ENCODE measurements at places on chromosomes 11 and 22.
A peak's percentile ranks its signal among the peaks of the same experiment; 100 is the strongest.

GRCh38 chr22:41524809-41525449, 19.3 kb downstream of the POLR3H start:
- peak; percentile 56 for DNase-seq

DNA sequence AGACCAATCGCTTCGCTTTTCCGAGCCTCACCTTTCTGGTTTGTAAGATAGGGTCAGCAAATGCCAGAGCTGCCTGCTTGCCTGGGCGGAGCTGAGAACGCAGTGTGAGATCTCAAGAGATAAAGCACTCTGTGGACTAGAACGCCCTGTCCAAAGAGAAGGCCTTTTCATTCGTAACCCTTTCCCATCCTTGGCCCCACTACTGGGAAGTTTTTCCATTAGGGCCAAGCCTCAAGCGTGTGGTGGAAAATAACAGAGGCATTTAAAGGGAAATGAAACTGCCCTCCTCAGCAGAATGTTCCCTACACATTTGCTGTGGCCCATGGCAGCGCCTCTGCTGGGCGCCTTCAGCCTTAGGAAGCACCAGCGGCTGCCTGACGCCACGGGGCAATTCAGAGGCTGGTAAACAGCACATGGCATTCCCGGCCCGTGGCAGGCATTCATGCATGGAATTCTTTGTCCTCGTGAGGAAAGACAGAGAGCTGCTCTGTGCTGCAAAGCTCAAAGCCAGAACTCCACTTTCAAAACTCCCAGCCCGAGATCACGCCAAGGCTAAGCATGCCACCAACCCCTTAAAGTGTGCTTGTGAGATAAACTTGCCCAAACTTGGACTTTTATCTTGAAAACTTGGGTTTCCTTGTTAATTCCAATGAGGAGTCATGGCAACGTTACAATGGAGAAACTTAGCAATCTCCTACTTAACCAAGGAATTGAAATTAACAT, 38.1 kb downstream of the AHNAK start:
- no peak for DNase-seq

DNA sequence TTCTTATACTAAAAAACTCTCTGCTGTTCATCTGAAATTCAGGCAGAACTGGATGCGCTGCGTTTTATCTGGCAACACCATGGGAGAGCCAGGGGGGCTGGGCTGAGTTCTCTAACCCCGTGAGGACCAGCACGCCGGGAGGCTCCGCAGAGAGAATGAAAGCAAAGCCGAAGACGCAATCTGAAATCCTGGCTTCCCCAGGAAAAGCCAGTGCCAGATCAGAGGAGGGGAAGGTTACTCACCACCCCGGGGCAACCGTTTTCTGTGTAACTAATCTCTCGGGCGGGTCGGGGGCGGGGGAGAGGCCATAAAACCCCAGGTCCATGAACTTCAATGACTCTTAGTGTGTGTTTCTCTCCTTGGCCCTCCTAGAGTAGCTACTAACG, 99.4 kb downstream of the SHANK2 start:
- no peak for DNase-seq

DNA sequence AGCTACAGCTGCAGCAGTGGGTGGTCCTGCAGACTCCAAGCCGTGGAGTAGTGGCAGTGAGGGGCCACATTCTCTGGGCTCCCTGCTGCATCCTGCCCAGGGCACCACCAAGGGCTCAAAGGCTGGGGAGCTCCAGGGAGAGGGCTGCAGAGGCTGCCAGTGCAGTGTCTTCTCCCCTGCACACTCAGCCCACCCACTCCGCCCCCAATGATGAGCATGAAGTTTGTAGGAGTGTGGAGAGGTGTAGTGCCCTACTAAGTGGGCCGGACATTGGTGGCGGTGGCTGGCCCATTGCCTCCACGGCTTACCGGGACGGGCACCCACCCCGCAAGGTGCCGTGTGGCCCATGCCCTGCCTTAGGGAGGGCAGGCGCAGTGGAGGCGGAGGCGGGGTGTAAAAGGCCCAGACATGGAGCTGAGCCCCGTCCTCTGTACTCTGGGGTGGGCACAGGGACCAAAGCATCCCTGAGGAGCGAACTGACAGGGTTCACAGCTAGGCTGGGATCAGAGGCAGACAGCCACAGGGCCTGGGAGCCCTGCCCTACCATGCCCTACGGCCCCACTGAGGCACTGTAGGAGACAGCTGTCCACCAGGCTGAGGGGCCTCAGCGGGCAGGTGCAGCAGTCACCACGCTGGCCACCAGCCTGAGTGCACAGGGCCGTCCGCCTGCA, 18.9 kb downstream of the ARVCF start:
- DNase-seq: no peak

DNA sequence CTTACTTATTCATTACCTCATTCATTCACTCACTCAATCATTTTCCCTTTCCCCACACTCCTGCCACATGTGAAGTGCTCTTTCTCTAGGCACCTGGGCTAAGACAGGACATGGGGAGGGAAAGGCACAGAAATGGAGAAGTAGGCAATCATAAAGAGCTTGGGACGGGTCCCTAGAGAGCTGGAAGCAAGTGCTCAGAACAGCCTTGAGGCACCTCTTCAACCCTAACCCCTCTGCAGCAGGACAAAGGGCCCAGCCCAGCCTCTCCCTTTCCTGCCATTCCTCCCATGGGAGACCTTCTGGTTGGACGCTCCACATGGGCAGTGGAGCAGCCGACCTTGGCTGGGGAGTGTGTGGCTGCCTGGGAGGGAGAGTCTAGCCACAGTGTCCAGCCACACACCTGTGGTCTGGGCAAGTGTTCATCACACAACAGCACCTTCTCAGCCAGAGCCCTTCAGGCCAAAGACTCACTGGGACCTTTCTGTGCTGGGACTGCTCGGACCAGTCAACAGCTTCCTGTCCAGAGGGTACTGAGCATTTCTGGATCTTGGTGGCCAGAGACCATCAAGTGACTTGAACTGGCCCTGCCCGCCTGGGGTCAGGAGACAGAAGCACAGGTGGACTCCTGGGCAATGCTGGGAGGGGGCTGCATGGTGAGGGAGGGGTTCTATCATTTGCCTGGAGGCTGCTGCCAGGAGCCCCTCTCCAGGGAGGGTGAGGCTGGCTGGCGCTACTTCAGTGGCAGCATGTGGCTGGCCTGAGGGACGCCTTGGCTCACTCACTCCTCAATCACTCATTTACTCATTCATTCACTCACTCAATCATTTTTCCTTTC, 1.0 kb upstream of the MUC5AC start:
- peak; percentile 19 for DNase-seq

- DNase-seq: peak; percentile 90
Observed at GRCh38 chr22:20456064-20456721, 18.6 kb upstream of the SCARF2 start.

DNA sequence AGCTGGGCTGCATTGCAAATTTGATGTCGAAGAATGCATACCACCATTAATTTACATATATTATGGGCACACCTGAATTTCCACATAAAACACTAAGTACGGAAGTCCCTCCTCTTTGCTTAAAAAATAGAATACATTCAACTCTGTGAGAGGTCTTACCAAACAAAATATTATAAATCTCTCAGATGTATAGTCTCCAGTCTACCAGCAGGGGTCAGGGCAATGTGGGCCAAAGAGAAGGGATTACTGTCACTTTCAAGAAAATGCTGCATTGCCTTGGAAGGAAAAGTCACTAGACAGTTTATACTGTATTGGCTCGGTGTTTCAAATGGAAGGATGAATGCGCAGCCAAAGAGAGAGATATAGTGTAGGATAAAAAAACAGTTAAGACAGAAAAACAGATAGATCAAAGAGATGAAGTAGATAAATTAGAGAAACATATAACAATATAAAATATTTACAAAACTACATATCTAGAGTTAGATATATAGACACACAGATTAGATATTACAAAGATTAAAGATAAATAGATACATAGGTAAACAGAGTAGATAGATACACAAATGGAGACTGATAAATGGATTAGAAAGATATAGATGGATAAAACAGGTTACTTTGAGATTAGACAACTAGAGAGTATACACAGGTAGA, 20.9 kb downstream of the SERGEF start:
- DNase-seq: peak; percentile 59

DNA sequence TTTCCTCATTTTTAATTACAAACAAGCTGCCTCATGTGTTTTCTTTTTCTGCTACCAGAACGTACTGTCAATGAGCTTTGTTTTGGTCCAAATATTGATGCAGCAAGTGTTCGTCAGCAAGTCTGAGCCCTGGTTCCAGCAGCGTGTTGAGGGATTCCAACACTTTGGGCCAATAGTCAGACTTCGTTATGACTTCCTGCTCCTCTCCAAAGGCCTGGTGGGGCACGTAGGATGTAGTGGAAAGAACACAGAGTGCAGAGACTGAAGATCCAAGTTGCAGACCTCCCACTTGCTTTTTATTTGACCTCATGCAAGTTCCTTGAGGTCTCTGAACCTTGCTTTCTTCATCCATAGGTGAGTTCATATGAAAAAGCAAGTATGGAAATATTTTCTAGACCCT, 138.2 kb downstream of the BBOX1 start:
- no peak for DNase-seq

- no peak for DNase-seq
Observed at GRCh38 chr11:15258433-15259165, 143.9 kb downstream of the INSC start.

DNA sequence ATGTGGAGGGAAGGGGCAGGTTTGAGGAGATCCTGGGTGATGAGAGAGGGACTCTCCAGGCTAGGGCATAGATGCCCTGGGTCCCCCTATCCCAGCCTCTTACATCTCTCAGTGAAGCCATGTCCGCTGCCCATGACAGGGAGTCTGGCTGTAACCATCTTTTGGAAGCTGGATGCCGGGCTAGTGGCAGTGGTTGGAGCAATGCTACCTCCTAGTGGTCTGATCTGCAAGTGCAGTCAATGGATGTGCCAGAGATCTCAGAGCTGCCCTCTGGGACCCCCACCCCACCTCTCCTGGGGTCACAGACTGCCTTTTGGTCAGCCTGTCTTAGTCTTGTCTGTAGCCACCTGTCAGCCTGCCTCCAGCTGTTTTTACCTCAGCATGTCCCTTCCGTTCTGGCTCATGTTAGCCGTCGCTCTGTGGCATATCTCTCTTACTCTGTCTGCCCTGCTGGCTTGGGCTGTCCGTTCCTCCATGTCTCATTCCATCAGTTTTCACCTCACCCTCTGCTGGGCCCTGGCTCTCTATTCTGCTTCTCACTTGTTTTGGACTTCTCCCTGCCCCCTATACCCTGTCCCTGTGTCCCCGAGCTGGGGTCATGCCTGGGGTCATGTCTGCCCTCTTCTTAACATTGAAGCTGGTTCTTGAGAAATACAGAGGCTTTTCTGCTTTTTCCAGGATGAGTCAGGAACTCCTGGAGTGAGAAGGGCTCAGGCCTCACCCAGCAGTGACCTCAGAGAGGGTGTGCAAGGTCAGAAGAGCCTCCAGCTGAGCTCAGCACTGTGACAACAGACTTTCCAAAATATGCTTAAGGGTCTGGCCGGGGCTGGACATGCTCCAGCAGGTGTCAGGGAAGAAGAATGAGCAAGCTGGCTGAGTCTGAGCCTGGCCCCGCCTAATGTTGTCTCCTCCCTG, 52.0 kb upstream of the THY1 start:
- peak; percentile 77 for DNase-seq

DNA sequence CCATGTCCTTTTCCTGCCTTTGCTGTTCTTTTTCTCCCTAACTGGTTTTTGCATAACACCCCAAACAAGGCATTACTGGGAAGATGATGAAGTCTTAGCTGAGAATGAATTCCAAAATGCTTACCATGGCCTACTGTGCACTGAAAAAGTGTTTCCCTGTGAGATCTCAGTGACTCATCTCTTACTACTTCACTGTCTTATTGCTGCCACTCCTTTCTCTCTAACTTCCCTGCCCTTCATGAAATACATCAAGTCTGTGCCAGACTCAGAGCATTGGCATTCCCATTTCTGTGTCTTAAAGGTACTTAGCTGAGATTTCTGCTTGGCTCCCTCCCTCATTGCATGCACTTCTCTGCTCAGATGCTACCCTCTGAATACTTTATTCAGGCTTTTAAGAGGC, 49.1 kb upstream of the MUC15 start:
- DNase-seq: no peak

- DNase-seq: no peak
Observed at GRCh38 chr22:20573176-20573832, 65.9 kb downstream of the MED15 start.

- no peak for DNase-seq
Observed at GRCh38 chr11:35047769-35048168, 91.2 kb upstream of the CD44 start.

GRCh38 chr22:31621507-31622124, 40.4 kb downstream of the PISD start:
- no peak for DNase-seq

DNA sequence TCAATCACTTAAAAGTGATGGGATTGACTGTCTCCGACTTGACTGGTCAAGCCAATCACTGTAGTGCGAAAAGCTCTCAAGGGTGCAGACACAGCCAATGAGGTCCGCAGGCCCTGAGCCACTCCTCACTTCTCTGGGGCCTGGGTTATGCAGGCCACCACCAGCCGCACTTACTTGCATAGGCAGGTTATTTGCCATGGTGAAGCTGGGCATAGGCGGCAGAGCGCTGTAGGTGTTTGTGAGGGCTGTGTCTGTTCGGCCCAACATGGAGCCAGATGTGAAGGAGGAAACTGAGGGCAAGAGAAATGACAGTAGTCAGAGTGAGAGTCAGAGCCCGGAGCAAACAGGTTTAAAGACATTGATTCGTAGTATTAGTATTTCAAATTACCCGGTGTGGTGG, 17.9 kb downstream of the PAX6 start:
- DNase-seq: no peak

- DNase-seq: no peak
Observed at GRCh38 chr11:85307366-85307765, 319.8 kb downstream of the DLG2 start.

DNA sequence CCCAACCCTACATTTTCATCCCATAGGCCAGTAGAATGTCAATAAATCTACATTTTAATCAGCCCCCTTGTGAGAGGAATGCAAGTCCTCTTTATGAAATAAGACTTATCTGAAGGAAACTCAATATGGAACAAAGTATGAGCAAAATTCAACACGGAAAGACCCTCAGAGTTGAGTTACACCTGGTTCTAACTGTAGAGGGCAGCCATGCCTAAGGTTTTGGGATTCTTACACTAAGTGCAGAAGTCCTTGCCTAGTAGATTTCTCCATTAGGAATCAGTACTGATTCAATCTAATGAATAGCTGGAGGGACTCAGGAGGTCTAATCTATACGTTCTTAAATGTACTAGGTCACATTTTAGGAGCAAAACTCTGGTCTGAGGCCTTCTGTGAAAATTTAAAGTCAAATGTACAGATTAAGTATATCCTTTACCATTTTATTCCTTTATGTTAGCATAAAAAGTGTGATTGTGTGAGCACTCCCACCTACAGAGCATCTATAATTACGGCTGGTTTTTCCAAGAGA, 904.5 kb downstream of the DLG2 start:
- no peak for DNase-seq

DNA sequence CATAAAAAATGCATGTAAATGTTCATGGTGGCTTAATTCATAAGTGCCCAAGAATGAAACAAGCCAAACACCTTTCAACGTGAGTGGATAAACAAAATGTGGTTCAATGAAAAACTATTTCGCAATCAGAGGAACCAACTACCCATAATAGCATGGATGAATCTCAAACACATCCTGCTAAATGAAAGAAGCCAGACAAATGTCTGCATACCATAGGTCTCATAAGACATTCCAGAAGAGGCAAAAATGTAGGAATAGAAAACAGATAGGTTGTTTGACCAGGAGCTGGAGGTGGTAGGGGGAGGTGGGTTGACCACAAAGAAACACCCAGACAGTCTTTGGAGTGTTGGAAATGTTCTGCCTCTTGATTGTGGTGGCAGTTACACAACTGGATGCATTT, 13.2 kb upstream of the OSBPL5 start:
- DNase-seq: no peak

All from GM20000 (cell line).